Posterior cingulate gyrus (tissue), 11 donors: ENCODE measurements at places on chromosomes 6 and 20.

DNA sequence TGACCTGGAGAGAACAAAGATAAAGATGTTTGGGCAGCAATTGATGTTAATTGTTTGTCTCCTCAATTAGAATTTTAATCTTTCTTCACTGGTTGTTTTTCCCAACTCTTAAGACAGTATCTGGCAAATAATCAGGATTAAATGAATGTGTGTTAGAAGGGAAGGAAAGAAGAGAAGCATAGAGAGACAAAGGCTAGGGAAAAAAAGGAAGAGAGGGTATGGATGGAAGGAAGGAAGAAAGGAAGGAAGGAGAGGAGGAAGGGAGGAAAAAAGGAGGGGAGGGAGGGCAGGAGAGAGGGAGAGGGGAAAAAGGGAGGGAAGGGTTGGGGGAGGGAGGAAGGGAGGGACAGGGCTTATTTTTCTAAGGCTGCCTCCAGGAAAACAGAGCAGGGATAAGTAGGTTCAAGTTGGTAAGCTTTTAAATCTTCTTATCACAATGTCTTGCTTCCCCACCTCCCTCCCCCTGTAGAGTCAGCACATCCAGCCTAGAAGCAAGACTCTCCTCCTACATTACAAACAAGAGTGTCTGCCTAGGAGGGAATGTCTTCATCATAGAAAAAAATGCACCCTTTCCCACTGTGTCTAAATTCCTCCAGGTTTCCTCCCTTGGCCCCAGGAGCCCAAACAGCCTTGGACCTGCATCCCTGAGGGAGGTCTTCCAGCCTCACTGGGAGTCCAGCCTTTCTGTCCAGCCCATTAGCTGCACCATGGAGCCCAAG lies 447.8 kb upstream of the JARID2 start:
- no peak for DNase-seq

DNA sequence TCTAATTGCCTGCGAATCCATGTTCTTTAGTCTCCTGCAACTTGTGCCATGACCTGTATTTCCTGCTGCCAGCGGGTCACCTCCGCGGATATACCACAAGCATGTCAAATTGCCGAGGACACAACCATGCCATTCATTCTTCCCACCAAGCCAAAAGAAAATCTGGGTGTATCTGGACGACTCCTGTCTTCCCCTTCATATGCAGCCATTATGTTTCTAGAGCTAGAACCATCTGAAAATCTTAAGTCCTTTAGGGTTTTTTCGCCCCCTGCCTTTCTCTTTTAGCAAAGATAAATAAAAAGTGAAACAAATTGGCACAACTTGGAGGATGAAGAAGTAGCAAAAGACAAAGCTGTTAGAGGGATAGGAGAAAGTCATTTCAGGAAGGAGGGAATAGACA lies 242.6 kb downstream of the ARID1B start:
- DNase-seq: no peak

GRCh38 chr6:158780246-158780884 lies 38.8 kb downstream of the EZR start:
- DNase-seq: no peak

GRCh38 chr6:12196326-12196936 lies 93.7 kb upstream of the EDN1 start:
- DNase-seq: no peak

DNA sequence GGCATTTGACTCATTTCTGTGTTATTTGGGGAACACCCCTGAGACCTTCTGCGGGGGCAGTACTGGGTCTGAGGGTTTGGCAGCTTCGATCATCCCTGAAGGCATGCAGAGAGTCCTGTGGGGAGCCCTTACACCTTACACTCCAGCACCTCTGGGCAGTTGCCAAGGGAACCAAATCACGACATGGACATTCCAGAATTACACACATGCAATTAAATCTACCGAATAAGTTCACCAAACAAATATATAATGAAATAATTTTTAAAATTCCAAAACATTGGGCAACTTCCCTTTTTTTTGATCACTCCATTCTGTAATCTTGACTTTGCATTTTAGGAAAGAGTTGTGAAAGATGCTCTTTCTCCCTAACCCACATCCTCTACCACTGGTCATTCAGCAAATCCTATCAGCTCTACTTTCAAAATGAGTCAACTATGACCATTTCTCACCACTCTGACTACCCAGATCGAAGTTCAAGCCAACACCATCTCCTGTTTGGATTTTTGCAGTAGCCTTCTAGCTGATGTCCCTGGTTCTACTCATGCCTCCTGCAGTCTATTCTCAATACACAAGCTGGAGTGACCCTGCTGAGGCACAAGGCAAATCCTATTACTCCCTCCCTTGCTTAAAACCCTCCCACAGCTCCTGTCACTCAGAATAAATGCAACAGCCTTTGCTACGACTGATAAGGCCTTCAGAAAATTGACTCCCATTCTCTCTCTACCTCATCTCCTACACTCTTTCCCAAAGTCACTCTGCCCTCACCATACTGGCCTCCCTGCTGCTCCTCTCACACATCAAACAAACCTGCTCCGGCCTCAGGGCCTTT lies 533.3 kb downstream of the HACE1 start:
- DNase-seq: no peak

DNA sequence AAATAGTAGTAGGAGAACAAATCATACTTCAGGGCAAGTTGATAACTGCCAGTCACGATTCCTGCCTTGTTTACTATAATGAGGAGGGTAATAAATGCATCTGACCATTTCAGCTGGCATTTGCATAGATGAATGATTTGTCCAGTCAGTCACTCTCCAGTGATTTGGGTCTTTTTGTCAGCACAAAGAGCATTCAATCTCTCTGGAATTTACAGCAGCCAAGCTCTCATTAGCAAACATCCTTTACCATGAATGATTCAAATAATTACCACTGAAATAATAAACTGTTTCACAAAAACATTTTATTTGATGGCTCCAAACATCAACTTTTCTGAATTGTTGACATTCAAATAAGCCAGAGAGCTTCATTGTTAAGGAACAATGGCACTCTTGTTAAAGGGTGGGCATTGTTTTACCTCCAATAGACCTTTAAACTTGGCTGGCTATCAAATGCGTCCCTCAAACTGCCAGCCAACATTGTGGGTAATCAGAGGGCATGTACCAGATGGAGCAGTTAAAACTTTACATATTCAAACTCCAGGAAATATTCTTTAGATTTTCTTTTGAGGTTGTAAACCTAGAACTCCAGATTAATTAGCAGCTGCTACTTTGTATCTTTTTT lies 30.0 kb upstream of the FBXL4 start:
- no peak for DNase-seq

DNA sequence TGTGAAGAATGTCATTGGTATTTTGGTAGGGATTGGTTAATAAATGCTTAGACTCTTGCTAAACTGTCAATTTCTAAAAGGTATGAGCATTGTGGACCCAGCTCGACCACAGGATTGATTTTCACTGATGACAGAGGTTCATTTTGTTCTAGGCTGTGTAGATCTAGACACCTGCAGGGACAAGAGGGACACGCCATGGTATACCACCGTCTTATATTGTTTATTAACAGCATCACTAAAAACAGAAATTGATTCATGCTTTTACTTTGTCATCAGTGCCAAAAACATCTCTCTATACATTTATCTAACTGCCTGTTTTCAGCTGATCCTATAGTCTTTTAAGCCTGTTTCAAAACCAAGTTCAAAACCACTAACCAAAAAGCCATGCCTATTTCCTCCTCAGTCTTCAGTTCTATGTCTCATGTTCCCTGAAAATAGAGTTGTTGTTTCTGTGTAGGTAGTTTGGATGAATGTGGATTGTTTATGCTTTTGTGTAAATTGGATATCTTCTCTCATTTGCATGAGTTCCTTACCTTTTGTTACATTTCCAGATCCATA lies 109.8 kb downstream of the JAG1 start:
- no peak for DNase-seq

GRCh38 chr20:16195671-16196070 lies 377.6 kb downstream of the KIF16B start:
- no peak for DNase-seq

DNA sequence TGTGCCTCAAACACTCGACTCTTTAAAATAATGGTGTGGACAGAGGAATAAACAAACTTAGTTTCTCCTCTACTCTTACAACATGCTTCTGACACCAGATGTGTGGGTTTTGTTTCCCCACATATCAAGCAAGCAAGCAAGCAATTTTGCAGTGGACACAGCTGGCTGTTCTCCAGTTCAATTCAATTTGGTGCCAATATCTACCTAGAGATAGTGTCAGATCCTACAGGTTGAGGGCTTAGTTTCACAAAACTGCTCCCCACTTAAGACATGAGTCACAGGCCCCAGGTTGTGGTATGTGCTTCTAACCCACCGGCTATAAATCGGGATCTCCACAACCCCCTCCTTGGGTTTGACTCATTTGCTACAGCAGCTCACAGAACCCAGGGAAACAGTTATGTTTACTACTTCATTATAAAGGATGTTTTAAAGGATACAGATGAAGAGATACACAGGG lies 131.4 kb upstream of the TRAF3IP2 start:
- no peak for DNase-seq

DNA sequence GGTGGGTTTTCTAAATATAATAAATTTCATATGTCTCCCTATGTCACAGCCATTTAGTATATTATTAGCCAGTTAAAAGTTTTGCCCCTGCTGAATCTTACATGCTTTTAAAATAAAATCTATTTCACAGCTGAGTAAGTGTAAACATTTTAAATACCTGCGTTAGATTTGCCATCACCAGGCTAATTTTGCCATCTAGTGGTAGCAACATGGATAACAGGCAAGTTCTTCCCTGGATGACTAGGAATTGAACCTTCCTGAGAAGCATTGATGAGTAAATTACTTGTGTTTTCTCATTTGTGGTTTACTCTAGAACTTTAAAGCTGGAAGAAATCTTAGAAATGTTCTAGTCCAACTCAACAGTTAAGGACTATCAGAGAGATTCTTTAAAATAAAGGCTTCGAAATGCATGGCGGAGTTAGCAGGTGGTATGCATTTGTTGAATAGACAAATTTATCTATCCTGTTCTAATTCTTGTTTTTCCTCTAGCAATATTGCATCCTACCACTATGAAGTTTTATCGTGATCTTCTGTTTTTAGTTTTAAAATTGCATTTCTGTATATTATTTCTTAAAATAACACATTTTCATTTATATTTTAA lies 2.6 kb downstream of the PRSS35 start:
- no peak for DNase-seq

DNA sequence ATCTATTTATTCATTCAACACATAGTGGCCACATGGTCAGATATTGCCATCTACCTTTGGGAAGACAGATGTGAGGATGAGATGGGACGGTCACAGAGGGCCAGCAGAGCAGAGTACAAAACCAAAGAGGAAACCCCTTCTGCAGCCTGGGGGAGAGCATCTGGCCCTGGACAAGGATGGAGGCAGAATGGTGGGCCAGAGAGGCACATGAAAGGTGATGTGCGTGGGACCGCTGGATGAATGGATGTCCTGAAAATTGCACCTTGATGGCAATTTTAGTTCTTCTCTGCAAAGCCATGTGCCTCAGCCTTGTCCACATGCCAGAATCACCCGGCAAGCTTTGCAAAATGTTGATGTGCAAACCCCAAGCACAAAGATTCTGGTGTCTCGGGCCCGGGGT lies 77.4 kb upstream of the CD93 start:
- no peak for DNase-seq
